ENCODE measurements at places on chromosomes 2 and 18. TPM values are rescaled to one million over a fixed set of nuclear protein-coding genes. Genes with fewer than 3 reads are reported as not detected.
A peak's percentile ranks its signal among the peaks of the same experiment; 100 is the strongest.

- no peaks in the 10 kb centered on the region for H3K27me3 ChIP-seq
- no peak overlapping the region for H3K27ac ChIP-seq
- no peaks in the 10 kb centered on the region for H3K36me3 ChIP-seq
- H3K4me1 ChIP-seq = no peaks in the 10 kb centered on the region
- no peak overlapping the region for H3K4me3 ChIP-seq
- DNase-seq = no peak
Observed at GRCh38 chr2:3480352-3481010, 38.9 kb downstream of the ADI1 start.

DNA sequence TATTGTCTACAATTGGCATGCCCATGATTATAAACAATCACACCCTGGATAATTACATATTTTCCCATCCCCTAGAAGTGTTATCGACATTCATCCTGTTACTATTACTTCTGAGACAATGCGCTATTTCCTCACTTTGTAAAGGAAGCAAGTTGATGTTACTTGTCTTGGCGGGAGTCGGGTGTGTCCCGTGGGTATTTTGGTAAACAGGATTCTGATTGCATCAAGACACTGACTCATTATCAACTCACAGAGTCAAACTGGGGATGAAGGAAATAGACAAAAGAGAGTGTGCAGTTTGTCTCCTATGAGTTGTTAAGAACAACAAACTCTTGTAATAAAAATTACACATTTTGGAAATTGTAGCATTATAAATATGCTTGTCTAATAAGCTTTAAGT is 142.7 kb downstream of the GALR1 start:
- no peaks in the 10 kb centered on the region for H3K4me1 ChIP-seq
- no peak overlapping the region for H3K4me3 ChIP-seq
- no peaks in the 10 kb centered on the region for H3K27me3 ChIP-seq
- no peak for DNase-seq

DNA sequence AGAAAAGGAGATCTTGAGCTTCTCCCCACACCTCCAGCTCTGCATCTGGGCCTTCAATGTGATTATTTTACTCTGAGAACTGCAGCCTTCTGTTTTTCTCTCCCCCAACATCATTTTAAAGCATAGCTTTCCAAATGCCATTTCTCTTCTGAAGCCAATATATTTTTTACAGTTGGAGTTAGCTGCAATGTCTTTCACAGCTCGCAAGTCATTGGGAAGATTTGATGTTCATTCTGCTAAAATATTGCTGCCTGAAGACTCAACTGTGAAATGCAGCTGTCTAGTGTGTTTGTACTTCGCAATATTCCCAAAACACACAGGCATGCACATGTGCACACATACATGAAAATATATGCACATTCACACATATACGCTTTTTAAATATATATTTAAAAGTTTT is 295.3 kb downstream of the LRRTM1 start:
- no peaks in the 10 kb centered on the region for H3K36me3 ChIP-seq
- no peaks in the 10 kb centered on the region for H3K27me3 ChIP-seq
- H3K27ac ChIP-seq = no peak overlapping the region
- H3K4me1 ChIP-seq = no peaks in the 10 kb centered on the region
- no peak overlapping the region for H3K4me3 ChIP-seq

GRCh38 chr2:222943820-222944219 is 83.0 kb downstream of the ACSL3 start:
- H3K4me3 ChIP-seq = no peak overlapping the region
- H3K27me3 ChIP-seq = no peaks in the 10 kb centered on the region
- no peak for DNase-seq
- no peaks in the 10 kb centered on the region for H3K4me1 ChIP-seq

GRCh38 chr2:60945341-60945740 is 64.0 kb downstream of the REL start:
- no peaks in the 10 kb centered on the region for H3K4me1 ChIP-seq
- H3K27ac ChIP-seq = no peak overlapping the region
- DNase-seq = no peak
- H3K36me3 ChIP-seq = no peaks in the 10 kb centered on the region
- H3K4me3 ChIP-seq = no peak overlapping the region

DNA sequence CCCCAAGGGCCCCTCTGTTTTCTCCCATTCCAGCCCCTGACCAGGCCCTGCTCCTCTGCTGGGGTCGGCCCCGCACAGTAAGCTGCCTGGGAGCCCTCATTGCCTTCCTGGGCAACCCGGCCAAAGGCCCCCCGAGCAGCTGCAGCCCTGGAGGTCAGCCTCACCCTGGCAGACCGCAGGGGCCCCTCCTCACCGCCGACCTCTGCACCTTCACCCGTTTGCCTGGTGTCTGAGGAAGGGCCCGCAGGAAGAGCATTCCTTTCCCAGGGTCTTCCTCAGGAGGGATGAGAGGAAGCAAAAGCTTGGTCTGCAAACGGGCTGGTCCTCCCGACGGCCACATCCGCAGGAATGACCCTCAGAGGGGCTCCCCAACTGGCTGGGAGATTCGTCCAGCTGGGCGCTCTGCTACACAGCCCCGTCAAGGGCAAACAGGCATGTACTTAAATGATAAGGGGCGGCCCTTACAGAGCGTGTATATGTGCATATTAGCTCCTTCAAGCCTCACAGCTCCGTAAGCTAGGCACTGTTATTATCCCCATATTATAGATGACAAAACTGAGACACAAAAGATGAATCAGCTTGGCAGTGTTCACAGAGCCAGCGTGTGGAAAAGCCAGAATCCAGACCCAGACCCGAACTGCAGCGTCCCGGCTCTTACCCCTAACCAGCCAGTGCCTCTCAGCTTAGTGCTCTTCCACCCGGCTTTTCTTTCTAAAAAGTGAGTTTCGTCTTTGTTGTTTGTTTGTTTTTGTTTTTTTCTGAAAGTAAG is 52.8 kb downstream of the SLC4A1AP start:
- H3K36me3 ChIP-seq = no peaks in the 10 kb centered on the region
- no peaks in the 10 kb centered on the region for H3K27me3 ChIP-seq
- H3K4me3 ChIP-seq = no peak overlapping the region
- H3K27ac ChIP-seq = peak overlapping the region; percentile 52
- H3K4me1 ChIP-seq = peaks cover 6% of the 10 kb centered on the region

Gene SP140
- 2.9 TPM for total RNA-seq

All from ovary (tissue), 10 donors.